ENCODE measurements at places on chromosomes 1 and 21.

DNA sequence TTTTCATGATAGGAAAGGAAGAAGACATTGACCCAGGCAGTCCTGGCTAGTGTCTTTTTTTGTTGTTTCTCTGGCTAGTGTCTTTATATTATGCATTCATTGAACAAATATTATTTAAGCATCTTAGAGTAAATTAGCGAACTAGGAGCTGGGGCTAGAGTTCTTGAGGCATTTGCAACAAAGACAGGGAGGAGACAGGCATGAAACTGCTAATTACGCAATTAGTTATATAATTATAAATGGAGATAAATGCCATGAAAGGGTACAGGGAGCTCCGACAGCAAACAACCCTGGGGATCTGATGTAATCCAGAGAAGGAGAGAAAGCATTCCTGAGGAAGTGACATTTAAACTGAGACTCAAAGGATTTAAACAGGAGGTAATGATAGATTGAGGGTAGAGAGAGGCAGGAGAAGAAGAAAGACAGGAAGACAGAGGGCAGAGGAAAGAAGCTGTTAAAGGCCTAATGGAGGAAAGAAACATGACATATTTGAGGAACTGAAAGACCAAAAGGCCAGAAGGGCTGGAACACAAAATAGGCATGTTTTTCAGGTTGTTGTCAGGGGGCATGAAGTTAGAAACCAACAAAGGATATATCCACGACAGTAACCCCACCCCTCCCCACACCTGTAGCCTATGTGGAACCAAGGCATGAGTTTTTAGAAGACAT, 99.5 kb upstream of the GJB5 start:
- DNase-seq: no peak

- no peak for DNase-seq
Observed at GRCh38 chr21:41752231-41752681, 14.6 kb downstream of the RIPK4 start.

- DNase-seq: no peak
Observed at GRCh38 chr21:41536076-41536826, 28.3 kb upstream of the TMPRSS2 start.

GRCh38 chr1:92301021-92301420, 2.2 kb downstream of the RPAP2 start:
- DNase-seq: no peak

GRCh38 chr1:232558954-232559353, 71.0 kb downstream of the SIPA1L2 start:
- no peak for DNase-seq

GRCh38 chr1:14167884-14168283, 430.6 kb upstream of the KAZN start:
- no peak for DNase-seq

DNA sequence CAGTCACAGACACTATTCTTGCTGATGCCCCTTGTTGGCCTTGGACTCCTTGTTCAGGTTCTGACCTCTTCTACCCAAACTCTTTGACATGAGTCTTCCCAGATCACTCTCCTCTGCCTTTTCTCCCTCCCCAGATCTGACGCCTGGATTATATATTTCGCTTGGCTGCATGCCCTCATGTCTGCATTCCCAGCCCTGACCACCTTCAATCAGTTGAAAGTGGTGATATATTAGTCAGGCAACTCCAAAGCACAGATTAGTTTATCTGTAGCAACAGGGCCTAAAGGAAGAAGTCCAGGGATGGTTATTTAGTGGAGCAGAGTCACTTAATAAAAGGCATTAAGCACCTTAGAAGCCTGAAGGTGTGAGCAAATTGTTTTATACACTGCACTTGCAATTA, 110.0 kb upstream of the GUCA2B start:
- DNase-seq: no peak

GRCh38 chr1:87325982-87326738, 2.5 kb upstream of the LMO4 start:
- DNase-seq: no peak

- DNase-seq: no peak
Observed at GRCh38 chr1:162500805-162501204, 3.2 kb downstream of the UHMK1 start.

- DNase-seq: no peak
Observed at GRCh38 chr21:33168886-33169285, 60.9 kb upstream of the IFNAR2 start.

GRCh38 chr1:246875041-246876026, 56.4 kb downstream of the AHCTF1 start:
- DNase-seq: no peak

DNA sequence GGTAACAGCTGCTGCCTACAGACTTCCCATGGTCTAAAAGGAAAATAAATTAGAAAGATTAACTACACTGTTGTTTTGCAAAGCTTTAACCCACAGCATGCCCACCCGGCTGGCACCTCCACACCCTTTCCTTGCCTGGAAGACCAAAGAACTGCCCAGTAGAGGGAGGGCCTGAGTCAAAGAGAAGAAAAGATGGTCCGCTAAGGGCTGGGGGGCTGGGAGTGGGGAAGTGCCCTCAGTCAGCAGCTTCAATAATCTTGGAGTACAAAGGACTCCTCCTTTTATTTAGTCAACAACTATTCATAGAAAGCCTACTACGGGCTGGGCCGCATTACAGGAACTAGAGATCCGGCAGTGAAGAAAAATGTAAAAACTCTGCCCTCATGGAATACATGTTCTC, 40.6 kb downstream of the ERI3 start:
- no peak for DNase-seq

GRCh38 chr21:36188081-36188681, 31.6 kb downstream of the DOP1B start:
- no peak for DNase-seq

GRCh38 chr1:214440219-214440965, 111.0 kb downstream of the PTPN14 start:
- DNase-seq: no peak

- DNase-seq: no peak
Observed at GRCh38 chr21:43639470-43640353, 19.6 kb downstream of the HSF2BP start.

- no peak for DNase-seq
Observed at GRCh38 chr1:56986397-56986796, 20.6 kb upstream of the C8B start.

GRCh38 chr1:221827307-221827642, 85.4 kb upstream of the DUSP10 start:
- no peak for DNase-seq

DNA sequence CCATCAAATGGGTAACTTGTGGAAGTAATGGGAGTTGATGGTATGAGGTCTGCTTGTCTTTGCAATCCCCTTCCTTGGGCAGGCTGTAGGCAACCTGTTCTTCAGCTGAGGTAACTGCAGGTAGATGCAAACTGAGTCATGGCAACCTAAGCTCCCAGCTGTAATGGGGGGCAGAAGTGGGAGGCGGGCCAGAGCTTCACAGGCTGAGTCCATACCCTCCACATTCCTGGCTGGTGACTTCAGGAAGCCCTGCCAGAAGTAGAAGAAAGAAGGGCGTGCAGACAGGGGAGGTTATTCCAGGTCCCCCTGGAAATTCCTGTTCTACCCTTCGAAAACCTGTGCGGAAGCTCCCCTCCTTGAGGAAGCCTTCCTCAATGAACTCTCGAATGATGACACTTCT, 44.9 kb downstream of the ARHGEF11 start:
- no peak for DNase-seq

DNA sequence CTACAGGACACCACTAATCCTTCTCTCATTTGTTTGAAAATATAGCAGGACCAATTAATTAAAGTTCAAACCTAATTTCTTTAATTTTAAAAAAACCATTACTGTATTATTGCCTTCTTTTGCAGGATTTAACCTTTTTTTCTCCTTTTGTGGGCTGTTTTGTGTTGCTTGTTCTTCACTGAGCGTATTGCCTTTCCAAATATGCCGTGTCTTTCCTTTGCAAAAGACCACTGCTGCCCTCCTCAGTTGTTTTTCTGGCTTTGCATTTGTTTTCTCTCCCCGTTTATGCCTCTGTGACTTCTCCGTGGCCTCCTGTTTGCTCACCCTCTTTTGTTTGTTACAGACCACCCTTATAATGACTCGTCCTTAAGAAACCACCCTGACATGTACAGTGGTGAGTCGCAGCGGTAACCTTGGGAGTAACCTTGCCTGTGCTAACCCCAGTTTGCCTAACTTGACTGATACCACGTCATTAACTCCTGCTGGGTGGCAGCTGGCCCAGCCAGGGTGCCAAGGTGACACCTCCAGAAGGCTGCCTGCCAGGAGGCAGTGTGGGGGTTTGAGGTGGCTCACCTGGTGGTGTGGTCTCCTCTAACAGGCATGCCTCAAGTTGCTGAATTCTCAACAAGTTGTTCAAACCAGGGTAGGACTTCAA, 81.1 kb upstream of the CNTN2 start:
- no peak for DNase-seq

- no peak for DNase-seq
Observed at GRCh38 chr1:84506729-84507453, 510 bp upstream of the GNG5 start.

GRCh38 chr1:54354899-54355298, 51.3 kb downstream of the SSBP3 start:
- DNase-seq: no peak

GRCh38 chr1:168629466-168629865, 53.1 kb downstream of the XCL1 start:
- DNase-seq: no peak

DNA sequence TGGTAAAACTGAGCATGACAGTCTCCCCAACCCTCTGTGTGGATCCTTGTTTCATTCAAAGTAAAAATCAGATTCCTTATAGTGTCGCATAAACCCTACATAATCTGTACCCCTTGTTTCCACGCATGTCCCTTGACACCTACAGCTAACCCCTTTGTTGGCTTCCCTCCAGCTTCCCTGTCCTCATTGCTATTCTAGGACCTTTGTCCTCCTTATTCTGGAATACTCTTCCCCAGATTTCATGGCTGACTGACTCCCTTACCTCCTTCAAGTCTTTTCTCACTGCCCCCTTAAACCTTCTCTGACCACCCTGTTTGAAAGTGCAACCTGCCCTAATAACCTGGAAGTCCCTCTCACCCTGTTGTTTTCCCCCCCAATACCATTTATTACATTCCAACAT, 4.0 kb downstream of the RNF11 start:
- no peak for DNase-seq

DNA sequence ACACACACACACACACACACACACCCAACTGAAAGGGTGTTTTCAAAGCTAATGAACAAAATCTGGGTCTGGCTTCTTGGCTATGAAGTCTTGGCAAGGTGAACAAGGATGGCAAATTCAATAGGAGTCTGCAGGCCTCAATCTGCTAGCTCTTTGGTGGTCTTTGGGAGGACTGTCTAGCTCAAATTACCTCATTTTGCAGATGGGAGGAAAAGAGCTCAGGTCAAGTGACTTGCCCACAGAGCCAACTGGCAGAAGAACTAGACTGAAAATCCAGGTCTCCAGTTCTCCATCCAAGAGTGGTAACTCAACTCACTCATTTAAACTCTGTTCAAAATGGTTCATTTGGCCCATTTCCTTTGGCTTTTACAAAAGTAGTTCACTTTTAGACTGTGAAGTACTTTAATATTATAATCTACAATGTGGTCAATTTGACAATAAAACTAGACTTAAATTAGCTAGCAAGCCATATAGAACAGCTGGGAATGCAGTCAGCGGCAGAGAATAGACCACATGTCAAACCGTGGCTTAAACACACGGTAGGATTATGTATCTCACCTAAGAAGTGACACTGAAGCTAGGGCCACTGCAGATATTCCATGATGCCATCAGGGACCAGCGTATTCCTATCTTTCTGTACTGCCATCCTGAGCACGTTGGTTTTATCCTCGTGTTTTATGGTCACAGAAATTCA, 112.9 kb downstream of the APP start:
- no peak for DNase-seq

DNA sequence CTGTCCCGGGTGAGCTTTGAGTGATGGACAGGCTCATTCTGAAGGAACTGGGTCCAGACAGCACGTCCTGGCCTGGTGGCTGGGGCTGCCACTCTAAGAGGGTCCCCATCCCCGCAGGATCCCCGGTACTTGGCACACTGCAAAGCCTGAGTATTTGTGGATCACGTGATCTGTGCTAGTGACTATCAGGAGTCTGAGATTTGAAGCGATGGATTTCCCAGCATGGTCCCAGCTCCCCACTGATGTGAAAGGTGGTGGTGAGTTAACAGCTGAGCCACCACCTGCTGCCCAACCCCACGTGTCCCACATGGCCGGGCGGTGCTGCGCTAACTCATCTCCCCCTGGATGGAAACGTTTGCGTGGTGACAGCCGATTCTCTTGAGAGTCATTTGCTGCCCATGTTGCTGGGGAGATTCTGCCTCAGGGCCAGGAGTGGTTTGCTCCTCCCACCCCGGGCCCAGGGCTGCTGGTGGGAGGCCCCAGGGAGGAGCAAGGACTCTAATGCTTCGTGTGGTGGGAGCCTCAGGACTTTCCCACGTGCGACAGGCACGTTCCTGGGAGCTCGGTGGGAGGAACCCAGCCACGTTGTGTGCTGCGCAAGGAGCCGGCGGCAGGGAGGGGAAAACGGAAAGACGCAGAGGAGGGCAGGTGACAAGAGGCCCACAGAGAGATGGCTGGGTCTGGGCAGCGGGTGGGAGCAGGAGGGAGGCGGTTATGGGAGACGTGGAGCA, 15.1 kb downstream of the FAAP20 start:
- DNase-seq: no peak

- no peak for DNase-seq
Observed at GRCh38 chr1:17553975-17554700, 14.6 kb downstream of the ARHGEF10L start.

- DNase-seq: no peak
Observed at GRCh38 chr1:203926025-203926540, 64.7 kb downstream of the SNRPE start.

DNA sequence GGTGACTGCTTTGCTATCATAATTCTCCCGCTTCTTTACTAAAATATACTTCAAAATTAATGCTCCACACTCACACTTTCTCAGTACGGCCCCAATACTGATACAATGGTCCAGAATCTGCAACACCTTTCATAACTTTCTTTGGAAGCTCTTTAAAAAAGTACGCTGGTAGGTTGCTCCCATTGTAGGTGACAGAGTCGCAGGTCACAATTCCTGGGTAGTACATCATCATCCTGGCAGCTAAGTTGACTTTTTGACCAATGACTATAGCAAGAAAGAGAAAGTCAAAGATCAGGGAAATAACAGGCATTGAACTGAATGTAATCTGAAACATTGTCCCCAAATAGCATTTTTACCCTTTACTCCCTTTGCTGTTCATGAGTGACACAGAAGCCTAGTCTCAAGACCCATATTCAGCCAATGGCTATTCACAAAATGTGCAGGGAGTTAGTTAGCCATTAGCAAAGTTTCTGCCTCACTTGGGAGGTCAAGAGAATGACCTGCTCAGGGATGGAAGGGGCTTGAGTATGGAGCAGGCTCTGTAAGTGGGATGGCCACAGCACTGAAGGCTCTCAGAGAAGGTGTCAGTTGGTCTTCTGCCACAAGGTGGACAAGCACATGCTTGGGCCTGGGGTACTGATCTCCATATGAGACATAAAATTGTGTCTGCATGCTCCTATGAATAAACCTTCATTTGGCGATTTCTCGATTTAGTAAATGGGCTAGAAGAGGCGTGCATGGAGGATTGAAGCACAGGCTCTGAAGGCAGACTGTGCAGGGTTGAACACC, 35.4 kb downstream of the ADCY10 start:
- no peak for DNase-seq

- no peak for DNase-seq
Observed at GRCh38 chr1:165823552-165824268, 3.7 kb upstream of the UCK2 start.

GRCh38 chr1:29162025-29162424, 19.7 kb downstream of the SRSF4 start:
- DNase-seq: no peak

- DNase-seq: no peak
Observed at GRCh38 chr1:235910357-235911299, 43.9 kb upstream of the LYST start.

GRCh38 chr1:115283249-115283648, 54.8 kb downstream of the NGF start:
- no peak for DNase-seq

All from activated CD4-positive, alpha-beta T cell treated with anti-CD3 and anti-CD28 coated beads for 1 hour (primary cell).